ENCODE measurements at places on chromosomes 13 and 19.

- DNase-seq = no peak
Observed at GRCh38 chr19:3984584-3984907, 717 bp downstream of the EEF2 start.

- no peak for DNase-seq
Observed at GRCh38 chr19:33828266-33829075, 31.8 kb downstream of the KCTD15 start.

DNA sequence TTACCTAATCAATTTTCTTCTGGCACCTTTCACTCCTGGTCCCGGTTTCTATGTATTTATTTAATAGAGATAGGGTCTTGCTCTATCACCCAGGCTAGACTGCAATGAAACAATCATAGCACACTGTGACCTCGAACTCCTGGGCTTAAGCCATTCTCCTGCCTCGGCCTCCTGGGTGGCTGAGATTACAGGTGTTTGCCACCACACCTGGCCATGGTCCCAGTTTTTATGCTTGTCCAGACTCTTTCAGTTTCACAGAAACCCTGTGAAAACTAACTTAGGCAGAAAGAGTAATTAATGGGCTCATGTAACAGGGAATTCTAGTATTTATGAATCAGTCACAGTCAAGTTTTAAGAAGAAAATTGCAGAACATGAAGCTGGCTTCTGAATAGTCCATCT, 9.0 kb upstream of the STK24 start:
- no peak for DNase-seq

GRCh38 chr13:95698047-95698749, 21.3 kb downstream of the DNAJC3 start:
- no peak for DNase-seq

GRCh38 chr13:45276913-45277312, 64.1 kb downstream of the TPT1 start:
- DNase-seq = no peak

DNA sequence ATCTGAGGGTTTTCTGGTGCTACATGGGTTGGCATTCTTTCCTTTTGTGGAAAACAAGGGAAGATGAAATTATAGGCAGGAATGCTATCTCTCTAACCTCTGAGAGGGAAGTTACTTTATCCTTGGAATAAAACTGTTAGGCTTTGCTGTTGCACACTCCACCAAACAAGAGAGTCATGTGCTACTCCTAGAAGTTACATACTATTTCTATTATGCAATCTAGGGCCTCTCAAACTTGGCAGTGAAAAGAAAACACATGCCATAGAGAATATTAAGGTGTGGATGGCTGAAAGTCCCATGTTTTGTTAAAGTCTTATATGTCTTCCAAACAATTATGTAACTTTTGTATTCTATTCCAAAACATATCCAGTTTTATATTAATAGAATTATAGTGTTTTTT, 367.9 kb downstream of the SLC7A1 start:
- DNase-seq = no peak

- DNase-seq = no peak
Observed at GRCh38 chr19:46328079-46328478, 18.8 kb upstream of the PPP5C start.

- no peak for DNase-seq
Observed at GRCh38 chr19:50268041-50268440, 61.1 kb downstream of the KCNC3 start.

- DNase-seq = no peak
Observed at GRCh38 chr19:38162094-38162493, 61.9 kb downstream of the DPF1 start.

DNA sequence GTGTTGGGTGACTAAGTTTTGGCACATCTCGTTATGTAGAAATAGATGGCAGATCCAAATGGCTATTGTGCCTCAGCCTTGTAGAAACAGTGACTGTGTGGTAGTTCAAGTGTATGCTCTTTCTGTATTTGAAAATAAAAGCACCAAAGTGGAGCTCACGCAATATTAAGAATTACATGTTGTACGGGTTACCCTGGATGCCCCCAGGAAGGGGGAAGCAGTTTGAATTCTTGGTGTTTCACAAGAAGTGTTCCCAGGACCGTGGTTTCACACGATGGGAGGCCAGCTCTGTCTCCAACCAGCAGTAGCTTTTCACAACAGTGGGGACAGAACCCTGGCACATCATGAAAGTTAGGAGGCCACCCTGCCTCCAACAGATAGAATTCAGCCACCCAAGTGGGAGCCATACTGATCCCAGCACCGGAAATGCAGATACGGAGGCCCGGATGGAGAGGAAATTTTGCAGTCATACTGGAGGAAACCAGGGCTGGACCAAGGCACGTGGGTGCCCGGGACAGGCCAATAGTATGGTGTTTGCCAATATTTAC, 8.9 kb downstream of the FLT1 start:
- no peak for DNase-seq

DNA sequence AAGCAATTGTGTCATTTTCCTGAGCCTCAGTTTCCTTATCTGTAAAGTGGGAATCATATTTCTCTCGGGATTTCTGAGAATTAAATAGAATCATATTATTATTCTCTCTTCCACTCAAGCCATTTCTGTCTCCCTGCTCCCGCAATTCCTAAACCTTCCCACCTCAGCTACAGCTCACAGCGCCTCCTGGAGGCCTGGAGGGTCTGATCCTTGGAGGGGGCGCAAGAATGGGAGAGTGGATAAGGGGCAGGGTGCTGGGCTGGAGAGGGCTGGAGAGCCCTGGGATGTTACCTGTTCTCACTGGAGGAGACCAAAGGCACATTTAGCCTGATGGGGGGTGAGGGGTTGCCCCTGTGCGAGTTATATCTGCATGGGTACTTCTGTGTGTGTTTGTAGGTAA, 31.1 kb upstream of the CYP2S1 start:
- DNase-seq = no peak

- DNase-seq = no peak
Observed at GRCh38 chr19:2659856-2660432, 42.5 kb downstream of the GNG7 start.

GRCh38 chr13:27650312-27650711, 28.6 kb downstream of the POLR1D start:
- DNase-seq = no peak

Measured in activated naive CD4-positive, alpha-beta T cell (primary cell).